ENCODE measurements at places on chromosomes 2 and 18.

DNA sequence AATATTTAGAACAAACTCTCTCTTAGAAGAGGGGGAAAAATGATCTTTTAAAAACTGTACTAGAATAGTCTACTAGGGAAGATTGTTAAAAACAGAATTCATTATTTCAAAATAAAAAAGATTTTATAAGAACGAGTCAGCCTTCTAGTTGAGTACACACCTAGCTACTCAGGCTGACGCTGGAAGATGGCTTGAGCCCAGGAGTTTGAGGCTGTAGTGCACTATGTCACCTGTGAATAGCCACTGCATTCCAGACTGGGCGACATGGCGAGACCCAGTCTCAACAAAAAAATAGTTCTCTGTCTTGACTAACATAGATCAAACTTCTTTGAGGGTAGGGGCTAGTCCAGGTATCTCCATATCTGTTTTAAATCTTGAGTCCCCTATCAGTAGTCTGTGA lies 33.9 kb downstream of the ERLEC1 start:
- DNase-seq, result no peak

- DNase-seq, result no peak
These were observed 150.5 kb downstream of the EN1 start for GRCh38 chr2:118696786-118697465.

DNA sequence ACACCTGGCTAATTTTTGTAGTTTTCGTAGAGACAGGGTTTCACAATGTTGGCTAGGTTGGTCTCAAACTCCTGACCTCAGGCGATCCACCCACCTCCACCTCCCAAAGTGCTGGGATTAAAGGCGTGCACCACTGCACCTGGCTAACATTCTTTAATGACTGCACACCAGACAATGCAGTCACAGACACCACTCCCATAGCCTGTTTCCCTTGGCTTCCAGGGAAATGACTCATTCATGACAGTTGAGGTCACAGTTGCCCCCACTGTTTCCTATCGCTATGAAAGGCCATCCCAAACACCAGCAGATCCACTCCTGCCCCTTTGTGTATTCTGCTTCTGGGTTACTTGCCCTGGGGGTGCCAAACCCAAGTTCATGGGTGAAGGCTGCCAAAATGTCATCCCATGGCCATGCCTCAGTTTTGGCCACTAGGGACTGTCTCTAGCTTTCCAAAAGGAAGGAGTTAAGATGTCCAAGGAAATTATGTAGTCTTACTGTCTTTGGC lies 8.7 kb downstream of the CHMP1B start:
- DNase-seq, result no peak

- no peak for DNase-seq
These were observed 26.5 kb upstream of the TWIST2 start for GRCh38 chr2:238821391-238821790.

DNA sequence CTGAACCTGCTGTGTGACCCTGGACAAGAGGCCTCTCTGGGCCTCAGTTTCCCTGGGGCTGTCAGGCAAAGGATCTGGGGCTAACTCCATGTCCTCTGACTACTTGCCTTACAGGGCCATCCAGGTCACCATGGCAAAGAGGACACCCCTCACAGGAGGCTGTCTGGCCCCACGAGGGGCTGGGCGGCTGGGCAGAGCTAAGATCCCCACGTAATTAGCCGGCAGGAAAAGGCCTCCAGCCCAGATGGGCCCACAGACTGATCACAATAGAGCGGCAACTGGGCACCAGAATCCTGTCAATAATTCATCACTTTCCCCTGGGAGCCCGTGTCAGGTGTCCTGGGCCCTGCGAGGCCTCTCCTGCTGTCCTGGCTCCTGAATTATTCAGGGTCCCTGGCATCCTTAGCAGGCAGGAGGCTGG lies 44.8 kb upstream of the OTOF start:
- no peak for DNase-seq

Data from stimulated activated CD8-positive, alpha-beta memory T cell treated with anti-CD3 and anti-CD28 coated beads, Interleukin-4, amount 100 ng/mL, for 1 hour (primary cell).